Activated naive CD8-positive, alpha-beta T cell treated with anti-CD3 and anti-CD28 coated beads, Interleukin-2, amount 10 ng/mL, durations not matched to agents 7 days and 5 days (primary cell): ENCODE measurements at places on chromosomes 13 and 19.

DNA sequence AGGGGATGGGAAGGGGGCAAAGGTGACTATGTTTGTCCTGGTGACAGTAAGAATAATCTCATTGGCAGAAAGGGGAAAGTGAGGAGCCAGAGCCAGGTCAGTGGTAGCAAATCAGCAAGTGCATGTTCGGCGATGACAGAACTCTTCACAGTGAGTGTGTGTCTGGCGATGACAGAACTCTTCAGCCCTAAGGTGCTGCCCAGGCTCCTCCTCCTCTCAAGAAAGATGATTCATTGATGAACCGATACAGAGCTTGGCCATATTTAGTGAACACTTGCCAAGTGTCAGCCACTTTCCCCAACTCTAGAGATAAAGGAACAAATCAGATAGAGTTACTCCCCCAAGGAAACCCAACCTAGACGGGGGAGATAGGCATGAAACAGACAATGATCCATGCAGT, 199.3 kb upstream of the UBL3 start:
- DNase-seq, result no peak

DNA sequence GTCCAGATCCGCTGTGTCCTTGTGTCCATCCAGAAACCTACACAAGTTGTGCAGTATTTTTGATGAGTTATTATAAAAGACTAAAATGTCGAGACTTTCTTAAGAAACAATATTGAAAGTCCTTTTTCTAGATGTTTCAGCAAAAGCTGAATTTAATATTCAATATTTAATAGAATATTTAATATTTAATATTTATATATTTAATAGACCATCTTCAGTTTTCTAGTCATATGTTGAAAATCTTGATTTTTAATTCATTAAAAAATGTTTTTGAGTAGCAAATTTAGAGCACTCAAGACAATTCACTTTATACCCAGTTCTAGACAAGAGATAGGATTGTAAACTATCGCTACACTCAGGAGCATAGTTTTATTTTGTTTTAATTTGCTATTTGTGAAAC, 447.8 kb downstream of the SLITRK5 start:
- no peak for DNase-seq

DNA sequence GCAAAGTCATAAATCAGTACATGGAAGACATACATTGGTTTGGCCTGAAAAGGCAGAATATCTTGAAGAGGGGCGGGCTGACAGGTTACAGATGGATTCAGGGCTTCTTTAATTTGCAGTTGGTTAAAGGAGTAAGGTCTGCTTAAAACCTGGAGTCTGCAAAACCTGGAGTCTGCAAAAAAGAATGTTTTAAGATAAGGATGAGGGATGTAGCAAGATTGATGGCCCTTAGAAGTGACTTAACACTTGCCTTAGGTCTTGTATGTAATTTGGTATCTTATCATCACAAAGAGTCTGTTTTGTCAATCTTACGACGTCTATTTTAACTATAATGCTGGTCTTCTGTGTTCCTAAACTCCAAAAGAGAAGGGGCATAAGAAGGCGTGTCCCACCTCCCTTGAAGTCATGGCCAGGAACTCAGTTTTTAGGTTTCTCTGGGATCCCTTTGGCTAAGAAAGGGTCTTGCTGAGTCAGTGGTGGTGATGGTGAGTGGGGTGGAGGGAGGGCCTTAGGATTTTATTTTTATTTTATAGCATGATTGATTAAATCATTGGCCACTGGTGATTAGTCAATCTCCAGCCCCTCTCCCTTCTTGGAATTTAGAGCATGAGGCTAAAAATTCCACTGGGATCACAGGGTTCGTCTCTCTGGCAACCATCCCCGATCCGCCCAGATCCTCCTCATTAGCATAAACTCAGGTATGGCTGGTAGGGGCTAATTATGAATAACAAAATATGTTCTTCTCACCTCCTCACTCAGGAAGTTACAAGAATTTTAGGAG, 10.1 kb upstream of the HAS1 start:
- DNase-seq, result no peak

DNA sequence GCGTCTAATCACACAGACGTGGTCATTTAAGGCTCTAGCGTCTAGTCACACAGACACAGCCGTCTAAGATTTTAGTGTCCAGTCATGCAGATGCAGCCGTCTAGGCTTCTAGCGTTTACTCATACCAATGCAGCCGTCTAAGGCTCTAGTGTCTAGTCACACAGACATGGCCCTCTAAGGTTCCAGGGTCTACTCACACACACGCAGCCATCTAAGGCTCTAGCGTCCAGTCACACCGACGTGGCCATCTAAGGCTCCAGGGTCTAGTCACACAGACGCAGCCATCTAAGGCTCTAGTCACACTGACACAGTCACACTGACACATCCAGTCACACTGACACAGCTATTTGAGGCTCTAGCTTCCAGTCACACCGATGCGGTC, 55.7 kb downstream of the KLF2 start:
- peak; percentile 16 for DNase-seq

GRCh38 chr13:29457299-29457698, 138.2 kb downstream of the SLC7A1 start:
- no peak for DNase-seq

GRCh38 chr13:102940143-102940542, 94.3 kb downstream of the ERCC5 start:
- DNase-seq, result no peak

- peak; percentile 10 for DNase-seq
Measured at GRCh38 chr19:33815380-33816340, 19.0 kb downstream of the KCTD15 start.

DNA sequence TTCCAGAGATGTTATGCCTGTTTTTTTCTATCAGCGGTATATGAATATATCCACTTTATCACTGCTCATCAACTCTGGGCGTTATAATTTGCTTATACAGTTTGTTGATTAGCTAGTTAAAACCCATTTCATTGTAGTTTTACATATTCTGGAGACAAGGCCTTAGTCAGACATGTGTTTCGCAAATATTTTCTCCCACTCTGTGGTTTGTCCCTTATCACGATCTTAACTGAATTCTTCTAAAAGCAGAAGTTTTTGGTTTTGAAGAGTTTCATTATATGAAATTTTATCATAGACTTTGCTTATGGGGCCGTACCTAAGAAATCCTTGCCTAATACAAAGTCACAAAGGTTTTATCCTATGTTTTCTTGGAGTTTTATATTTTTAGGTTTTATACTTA, 84.6 kb downstream of the FRY start:
- DNase-seq, result no peak

GRCh38 chr13:111093634-111094033, 21.5 kb upstream of the ARHGEF7 start:
- DNase-seq, result no peak

DNA sequence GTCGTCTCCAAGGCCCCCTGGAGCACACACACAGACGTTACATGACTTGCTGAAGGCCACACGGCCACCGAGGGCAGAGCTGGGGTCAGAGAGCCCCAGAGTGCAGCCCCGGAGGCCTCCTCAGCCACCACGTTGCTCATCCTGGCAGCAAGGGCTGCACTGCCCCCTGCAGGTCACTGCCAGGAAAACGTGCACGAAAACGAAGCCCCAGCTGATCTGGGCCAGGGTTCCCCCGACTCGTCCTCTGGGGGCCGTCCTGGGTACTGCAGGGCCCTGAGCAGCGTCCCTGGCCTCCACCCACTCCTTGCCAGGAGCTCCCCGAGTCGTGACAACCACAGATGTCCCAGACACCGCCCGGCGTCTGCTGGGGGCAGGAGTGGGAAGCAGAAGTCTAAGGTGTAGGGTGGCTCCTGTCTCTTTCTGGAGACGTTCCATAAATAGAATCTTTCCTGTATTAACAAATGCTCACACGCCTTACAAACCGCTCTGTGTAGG, 3.4 kb downstream of the TPGS1 start:
- DNase-seq, result peak; percentile 97

DNA sequence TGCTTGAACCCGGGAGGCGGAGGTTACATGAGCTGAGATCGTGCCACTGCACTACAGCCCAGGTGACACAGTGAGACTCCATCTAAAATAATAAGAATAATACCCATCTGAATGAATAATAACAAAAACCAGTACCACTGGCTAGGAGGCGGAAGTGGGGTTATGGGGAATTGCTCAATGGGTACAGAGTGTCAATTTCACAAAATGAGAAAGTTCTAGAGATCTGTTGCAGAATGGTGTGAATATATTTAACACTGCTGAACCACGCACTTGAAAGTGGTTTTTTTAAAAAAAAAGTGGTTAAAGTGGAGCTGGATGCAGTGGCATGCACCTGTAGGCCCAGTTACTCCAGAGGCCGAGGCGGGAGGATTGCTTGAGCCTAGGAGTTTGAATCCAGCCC, 18.5 kb downstream of the KLF2 start:
- DNase-seq, result no peak

DNA sequence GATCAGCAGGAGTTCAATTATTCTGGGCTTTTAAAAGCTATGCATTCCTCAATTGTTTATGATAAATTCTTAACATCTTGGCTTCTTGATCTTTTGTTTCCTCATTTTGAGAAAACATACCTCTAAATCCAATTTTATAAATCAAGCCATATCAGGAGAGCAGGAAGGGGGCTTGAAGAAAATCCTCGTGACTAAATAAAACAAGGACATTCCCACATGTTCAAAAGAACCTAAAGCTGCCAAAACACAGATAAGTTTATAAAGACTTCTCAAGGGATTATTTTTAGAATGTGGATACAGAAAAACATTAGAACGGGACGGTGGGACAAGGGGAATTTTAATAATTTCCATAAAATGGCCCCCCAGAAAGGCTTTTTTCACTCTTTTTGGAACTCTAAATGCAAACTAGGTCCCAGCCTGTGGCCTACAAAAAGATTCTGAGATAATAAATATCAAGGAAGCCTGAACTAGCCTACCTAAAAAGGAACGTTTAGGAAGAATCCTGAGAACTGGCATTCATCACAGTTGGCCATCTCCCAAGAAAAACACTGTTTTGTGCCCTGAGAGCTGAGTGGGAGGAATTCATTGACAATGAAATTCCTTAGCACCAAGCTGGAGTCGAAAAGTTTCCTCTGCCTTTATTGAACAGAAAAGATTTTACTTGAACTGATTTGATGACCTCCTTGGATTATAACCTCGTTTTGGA, 30.1 kb downstream of the ZAR1L start:
- no peak for DNase-seq

DNA sequence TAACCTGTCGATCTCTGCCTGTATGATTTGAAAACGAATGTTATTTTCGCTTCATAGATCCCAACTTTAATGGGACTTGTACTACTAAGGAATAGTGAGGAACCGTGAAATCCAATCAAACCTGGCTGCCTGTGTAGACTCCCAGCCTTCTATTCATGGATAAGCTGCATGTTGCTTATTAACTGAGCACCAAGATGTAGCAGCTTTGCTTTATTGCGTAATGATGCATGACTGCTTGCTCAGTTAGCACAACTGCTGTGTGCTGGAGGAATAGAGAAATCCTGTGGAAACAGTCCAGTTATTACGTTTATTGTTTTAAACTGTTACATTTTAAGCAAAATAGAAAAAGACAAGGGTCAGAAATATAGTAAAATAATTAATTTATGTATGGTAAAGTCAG, 108.2 kb downstream of the SHISA2 start:
- DNase-seq, result no peak
